NCI-H1930 (cell line): ENCODE measurements at places on chromosomes 6 and 20.

- DNase-seq: no peak
Measured at GRCh38 chr6:5550631-5551030, 289.3 kb downstream of the FARS2 start.

DNA sequence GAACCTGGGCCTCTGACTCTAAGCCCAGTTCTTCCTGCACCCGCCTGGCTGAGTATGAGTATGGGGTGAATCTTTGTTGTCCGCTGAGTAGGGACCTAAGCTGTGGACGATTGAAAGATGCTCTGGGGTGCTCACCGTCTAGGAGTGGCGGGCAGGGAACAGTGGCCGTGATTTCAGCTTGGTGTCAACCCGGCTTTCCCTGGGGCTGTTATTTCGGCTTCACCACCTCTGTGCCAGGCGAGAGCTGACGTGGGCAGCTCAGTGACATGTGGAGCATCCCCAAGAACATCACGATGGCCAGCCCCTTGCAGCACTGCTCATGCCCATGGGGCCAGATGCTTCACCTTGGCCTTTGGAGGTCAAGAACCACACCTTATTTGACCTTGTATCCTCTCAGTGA, 102.6 kb downstream of the TOX2 start:
- no peak for DNase-seq

DNA sequence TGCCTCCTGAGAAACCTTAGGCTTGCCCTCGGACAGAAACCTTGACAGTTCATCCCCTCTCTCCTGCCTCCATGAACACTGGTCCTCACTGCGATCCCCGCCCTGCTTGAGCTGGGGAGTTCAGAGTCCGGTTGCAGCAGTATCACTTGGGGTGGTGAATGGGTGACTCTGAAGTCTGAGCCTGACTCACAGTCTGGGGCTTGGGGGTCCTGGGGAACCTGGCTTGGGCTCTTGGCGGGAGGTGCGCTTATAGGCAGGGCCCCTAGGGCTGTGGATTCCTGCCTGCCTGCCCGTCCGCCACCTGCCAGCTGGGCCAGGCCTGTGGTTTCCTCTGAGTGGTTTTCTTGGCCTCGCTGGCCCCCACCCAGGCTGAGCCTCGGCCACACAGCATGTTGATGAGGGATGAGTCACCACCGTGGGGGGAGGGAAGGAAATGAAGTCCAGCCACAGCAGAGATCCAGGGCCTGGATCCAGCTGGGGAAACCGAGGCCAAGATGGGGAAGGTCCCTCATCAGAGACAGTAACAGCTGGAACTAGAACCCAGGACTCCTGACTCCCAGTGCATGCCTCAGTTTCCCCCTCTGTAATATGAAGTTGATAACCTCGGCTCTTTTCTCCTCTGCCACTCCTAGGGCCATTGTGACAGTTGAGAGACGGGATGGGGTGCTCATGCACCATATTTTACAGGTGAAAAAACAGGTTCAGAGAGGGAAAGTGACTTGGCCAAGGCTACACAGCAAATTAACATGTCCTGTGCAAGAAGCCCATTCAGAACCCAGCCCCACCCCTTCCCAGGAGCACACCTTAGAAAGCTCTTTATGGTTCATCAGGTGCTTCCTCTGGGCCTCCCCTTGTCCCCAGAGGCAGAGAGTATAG, 9.2 kb downstream of the FOXS1 start:
- no peak for DNase-seq

DNA sequence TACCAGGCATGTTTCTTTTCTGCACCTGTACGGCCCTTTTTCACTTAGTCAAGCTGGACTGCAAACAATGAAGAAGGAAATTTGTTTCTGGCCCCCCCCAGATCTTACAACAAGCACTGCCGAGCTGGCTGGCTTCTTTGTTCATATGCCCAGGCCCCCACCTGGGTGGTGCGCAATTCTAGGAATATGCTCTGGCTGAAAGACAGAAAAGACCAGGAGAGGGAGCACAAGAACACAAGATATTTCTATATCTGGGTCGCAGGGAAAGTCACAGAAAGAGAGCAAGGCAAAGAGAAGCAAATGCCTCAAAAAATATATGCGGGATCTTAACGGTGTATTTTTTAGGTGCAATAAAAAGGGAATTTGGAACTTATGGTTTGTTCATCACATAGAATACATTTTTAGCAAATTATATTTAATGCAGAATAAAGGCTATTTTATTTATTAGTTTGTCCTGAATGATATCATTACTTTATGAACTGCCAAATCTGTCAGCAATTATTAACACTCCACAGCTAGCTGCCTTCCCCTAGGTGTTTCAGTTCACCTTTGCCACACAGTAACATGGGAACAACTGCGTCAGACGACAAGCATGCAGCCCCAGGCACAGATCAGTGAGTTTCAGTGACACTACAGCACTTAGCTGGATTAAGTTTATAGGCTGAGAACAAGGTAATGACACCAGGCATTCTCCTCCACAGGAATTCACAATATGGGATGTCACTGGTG, 76.5 kb downstream of the GJA10 start:
- DNase-seq: no peak

- DNase-seq: no peak
Measured at GRCh38 chr20:1930165-1930564, 35.0 kb downstream of the SIRPA start.

DNA sequence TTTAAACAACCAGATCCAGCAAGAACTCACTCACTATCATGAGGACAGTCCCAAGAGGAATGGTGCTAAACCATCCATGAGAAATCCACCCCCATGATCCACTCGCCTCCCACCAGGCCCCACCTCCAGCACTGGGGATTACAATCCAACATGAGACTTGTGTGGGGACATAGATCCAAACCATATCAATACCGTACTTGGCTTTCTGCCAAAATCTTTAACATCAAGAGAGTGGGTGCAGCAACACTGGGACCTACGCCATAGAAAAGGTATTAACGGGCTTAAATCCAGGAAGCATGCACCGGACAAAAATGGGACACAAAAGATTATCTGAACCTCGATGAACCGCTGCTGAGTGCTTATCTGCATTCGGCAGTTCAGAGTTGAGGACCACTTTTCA, 322.3 kb upstream of the ARID1B start:
- no peak for DNase-seq

DNA sequence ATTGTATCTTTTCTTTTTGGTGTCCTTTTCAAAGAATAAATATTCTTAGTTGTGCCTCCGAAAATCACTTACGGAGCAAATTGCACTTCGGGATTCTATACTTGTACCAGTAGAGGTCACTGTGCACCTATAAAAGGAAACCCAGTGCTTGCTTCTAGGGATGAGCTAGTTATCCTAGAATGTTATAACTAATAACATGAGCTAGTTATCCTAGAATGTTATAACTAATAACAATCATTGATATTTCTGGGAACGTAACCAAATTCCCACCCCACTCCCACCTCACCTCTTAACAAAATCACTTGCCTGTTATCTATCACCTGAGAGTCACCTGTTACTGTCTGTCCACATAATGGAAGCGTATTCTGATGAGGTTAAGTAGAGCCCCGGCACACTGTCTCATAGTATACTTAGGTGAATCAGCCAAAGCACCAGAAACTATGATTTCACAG, 126.9 kb upstream of the TIAM2 start:
- peak; percentile 19 for DNase-seq

- DNase-seq: no peak
Measured at GRCh38 chr6:21227486-21227885, 366.1 kb upstream of the SOX4 start.
